ENCODE measurements at places on chromosomes 3 and 15. TPM values are rescaled to one million over a fixed set of nuclear protein-coding genes. Genes with fewer than 3 reads are reported as not detected.

EIF4G1 gene
- 422 TPM for total RNA-seq

ANXA2 gene
- 4,475 TPM for total RNA-seq

CISH gene
- total RNA-seq = 1.1 TPM

NPAP1 gene
- total RNA-seq = not detected

ADGRG7 gene
- total RNA-seq = not detected

DAPK2 gene
- total RNA-seq = 1.5 TPM

DNA sequence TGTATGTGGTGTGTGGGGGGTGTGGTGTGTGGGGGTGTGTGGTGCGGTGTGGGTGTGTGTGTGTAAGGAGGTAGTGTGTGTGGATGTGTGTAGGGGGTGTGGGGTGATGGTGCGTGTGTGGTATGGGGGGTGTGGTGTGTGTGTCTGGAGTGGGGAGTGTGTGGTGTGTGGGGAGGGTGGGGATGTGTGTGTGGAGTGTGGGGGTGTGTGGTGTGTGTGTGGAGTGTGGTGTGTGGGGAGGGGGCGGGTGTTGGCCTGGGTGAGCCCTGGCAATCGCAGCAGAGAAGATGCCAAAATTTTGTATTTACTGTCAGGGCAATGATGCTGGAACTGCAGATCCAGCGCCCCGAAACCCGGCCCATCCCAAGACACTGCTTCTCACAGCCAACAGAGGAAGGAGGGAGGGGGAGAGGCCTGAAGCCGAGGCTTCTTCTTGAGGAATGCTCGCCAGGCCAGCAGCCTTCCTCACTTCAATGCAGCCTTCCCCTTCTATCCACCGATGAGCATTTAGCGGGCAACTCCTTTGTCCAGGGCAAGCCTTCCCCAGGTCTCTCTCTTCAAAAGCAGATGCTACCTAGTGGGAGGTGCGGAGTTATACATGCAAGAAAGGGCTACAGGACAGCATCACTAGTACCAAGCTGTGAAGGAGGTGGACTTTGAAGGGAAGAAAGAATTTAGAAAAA, 11.9 kb upstream of the SRP14 start:
- no peak for DNase-seq

DNA sequence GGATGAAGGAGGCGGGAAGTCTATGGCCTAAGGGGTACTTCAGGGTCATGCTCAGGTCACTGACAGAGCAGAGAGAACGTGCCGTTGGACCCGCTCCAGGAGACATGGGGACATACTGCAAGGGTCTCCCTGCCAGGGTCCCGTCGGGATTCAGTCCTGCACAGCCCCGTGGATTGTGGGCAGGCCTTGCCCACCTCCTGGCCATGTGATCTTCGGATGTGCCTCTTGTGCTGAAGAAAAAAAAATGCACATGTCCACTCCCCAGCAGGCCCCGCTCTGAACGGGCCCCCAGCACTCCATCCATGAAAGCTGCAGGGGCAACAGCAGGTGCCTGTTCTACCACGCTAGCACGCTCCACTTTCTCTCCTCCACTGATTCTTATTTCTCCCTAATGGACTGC, 22.9 kb downstream of the ST8SIA2 start:
- no peak for DNase-seq

GRCh38 chr3:171769461-171769860, 40.8 kb downstream of the PLD1 start:
- DNase-seq = no peak

DNA sequence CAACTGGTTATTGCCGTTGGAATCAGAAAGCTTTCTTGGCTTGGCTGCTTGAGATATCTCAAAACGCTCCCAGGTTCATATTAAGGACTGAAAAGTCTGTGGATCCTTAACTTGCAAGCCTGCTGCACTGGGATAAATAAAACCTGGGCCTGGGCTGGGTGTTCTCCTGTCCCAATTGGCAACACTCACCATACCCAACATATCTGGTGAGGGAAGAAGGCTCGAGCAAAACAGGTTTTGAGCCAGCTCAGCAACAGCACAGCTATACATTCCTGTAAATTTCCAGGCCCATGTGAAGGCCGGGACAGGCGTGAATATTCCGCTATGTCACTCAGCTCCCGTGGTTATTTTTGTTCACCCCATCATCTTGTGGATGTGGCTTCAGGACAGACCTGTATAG, 169.0 kb upstream of the BCL6 start:
- DNase-seq = no peak

DNA sequence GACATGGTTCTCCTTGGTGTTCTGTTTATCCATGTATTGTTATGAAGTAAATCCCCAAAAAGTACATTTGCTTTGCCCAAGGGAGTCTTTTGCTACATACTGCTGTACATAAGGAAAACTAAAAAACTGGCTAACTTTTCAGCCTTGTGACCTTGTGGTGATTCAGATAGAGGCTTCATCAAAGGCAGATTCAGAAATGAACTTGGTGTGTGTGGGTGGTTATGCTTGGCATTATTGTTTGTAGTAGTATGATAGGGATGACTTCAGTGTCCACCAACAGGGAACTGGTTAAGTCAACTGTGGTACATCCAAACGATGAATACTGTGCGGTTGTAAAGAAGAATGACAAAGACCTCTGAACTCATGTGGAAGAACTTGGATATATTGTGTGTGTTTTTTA, 75.6 kb upstream of the CHRNB4 start:
- DNase-seq = no peak

- DNase-seq = peak; percentile 59
Measured at GRCh38 chr15:63288778-63289378, 11.5 kb downstream of the APH1B start.

GRCh38 chr3:161177991-161178390, 43.1 kb upstream of the NMD3 start:
- DNase-seq = no peak

DNA sequence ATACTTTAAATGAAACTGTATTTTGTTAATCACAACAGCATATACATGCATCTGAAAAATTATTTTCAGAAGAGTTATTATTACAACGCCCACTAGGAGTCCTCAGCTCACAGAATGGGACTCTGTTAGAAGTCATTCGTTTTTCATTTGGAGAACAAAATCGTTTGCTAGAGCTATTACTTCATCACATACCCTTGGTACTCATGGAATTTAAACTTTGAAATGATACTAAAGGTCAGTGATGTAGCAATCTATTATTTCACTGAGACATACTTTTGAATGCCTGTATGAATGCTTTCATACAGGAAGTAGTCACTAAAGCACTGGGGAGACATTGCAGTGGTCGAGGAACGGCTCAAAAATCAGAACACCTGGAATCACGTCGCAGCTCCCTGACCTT, 198.1 kb downstream of the MBNL1 start:
- peak; percentile 26 for DNase-seq

Measured in A172 (cell line).